WERI-Rb-1 (cell line): ENCODE measurements at places on chromosomes 6 and 20.

DNA sequence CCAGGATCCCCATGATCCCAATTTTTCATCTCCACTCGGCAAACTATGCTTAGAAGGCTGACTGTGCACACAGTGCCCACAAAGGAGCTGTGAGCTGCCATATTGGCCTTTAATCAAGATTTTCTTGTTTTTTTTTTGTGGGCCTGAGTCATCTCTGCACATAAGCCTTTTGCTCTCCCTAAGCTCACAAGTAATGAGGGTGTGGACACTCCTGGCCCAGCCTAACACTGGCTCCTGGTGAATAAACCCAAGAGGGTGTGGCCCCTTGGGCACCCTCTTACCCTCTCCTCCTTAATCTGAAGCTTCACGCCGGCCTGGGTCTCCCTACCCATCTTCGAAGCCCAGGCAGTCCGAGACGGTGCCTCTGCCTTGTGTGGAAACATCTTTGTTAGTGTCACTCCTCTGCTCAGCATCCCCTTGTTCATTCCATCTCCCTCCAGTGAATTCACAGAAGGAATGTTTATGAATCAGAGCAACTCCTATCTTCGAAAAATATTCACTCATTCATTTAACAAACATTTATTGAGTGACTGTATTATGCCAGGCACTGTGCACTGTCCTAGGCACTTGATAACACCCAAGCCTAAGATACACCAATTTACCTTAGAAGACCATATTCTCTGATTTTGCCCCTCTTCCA is 22.2 kb upstream of the MRPS10 start:
- no peak for DNase-seq

DNA sequence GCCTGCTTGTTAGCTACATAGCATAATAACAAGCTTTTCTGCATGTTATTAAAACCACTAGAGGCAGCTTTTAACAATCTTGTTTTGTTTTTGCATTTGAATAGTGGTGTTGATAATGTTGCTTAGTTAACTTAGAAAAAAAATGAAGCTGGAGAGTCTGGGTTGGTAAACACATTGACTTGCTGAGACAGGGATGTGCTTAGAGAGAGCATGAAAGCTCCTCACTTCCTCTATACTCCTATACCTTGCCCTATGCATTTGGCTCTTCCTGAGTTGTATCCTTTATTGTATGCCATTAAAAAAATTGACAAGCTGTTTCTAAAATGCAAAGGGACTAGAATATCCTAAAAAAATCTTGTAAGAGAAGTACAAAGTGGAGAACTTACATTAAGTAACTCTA is 13.6 kb downstream of the FAM83B start:
- DNase-seq = no peak

- no peak for DNase-seq
Measured at GRCh38 chr6:137095651-137096238, 51.0 kb upstream of the IL20RA start.

DNA sequence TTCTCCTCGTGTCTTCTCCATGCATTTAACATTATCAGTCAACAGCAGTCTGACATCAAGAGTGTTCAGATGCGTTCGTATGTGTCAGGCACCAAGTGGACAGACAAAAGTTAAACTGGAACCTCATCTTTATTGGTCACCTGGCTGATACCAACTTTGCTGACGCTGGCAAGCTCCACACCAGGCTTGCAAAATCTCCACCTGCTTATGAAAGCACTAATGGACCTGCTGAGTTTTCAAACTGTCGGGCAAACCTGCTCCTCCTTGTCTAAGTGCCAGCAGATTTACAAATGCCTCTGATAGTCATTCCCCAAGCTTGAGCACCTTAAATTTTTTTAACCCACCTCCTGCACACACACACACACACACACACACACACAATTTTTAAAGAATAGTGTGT is 27.9 kb upstream of the DSP start:
- no peak for DNase-seq

- no peak for DNase-seq
Measured at GRCh38 chr20:23005776-23006175, 29.3 kb upstream of the SSTR4 start.

GRCh38 chr20:25372584-25373336 is 17.9 kb downstream of the ABHD12 start:
- DNase-seq = no peak

DNA sequence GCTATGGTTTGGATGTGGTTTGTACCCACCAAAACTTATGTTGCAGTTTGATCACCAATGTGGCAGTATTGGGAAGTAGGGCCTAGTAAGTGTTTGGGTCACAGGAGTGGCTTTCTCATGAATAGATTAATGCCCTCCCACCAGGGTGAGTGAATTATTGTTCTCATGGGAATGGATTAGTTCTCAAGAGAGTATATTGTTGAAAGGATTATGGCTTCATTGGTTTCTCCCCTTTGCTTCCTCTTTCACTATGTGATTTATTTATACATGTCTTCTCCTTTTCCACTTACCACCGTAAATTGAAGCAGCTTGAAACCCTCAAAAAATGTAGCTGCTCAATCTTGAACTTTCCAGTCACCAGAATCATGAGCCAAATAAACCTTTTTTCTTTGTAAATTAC is 10.8 kb downstream of the UFL1 start:
- no peak for DNase-seq

GRCh38 chr20:33667676-33668465 is 1.1 kb downstream of the ACTL10 start:
- DNase-seq = peak; percentile 78

GRCh38 chr6:44869321-44869897 is 458.7 kb upstream of the RUNX2 start:
- DNase-seq = no peak

DNA sequence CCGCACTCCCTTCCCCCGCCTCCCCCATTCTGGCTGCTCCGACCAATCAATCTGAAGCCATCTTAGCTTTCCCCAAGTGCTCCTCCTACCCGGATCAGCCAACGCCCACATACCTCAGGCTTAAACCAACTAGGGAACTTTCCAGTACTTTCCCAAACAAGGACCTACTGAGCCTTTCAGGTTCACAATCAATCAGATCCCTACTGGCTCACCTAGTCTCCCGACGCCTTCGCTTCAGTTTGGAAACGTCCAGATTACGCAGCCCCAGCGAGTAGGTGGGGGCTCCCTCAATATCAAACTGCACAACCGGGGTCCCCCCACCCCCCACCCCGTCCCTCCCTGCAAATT is 432 bp downstream of the HSPA1L start:
- no peak for DNase-seq

DNA sequence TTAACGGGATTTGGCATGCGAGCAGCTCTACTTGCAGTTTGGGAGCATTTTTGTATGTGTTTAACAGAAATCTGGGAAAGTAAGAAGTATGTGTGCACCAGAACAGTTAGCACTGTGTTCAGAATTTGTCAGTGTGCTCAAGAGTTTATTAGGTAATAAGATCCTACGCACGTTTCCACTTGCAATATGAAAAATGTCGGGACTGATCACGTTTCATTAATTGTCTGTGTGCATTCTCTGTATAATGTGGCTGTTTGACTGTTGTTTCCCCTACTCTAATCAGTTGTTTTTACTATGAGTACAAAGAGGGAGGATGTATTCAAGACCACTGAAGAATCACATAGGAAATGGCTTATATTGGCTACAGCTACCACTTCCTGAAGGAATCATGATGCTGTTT is 349.7 kb upstream of the POU3F2 start:
- DNase-seq = no peak

DNA sequence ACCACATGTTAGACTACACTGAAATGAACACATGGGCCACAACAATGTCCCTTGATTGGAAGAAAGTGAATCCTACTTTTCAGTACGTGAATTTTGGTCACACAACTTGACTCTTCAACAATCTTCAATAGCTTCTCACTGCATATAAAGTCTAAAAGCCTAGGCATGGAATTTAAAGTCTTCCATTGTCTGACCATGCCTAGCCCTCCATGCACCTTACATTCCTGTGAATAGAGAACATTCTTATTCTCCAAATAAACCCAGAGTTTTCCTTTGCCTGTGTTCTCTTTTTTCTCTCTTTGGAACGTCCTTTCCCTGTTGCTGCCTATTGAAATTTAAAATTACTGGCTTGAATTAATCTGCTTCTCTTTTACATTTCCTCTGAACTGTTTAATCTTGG is 207.5 kb downstream of the ASCC3 start:
- DNase-seq = no peak

- DNase-seq = no peak
Measured at GRCh38 chr6:112802144-112802543, 455.0 kb downstream of the RFPL4B start.

- DNase-seq = no peak
Measured at GRCh38 chr6:141932685-141933084, 200.0 kb upstream of the GJE1 start.

DNA sequence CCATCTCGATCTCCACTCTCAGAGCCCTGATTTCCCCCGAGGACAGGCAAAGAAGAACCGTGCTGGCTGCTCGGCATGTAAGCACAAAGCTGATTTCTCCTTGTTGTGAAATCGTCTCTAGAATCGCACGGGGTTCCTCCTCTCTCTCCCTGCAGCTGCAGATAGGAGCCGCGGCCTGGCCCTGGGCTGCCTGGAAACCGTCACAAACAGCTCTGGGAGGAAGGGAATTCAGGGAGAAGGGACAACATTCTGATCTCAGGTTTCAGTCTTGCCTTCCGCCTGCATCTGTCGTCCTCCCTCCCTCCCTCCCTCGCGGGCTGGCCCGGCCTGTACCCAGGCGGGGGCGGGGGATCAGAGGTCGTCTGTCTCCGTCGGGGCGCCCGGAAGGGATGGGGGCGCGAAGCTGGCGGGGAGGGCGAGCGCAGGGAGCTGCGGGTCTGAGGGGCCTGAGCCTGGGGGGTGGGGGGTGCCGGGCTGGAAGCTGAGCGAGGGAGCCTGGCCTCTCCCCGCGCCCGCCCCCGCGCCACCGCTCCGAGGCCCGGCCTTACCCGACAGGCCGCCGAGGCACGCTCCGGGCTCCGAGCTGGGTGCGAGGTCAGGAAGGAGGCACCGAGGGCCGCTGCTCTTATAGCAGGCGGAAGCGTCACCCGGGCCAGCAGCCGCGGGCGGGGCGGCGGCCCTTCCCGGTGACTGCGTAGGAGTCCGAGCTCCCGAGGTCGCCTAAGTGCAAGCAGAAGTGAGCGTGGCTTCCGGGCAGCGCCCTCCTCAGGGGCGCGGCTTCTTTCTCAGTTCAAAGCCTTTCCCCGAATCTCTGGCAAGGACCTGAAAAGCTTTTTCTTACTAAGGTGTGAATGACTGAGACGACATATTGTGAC is at the start of gene SERPINB1:
Gene SERPINB1, minus strand, starts transcription at position 600 of the 875 bp plus-strand sequence. CDS start 1,277 bp downstream, outside the sequence.
- DNase-seq = peak; percentile 95

DNA sequence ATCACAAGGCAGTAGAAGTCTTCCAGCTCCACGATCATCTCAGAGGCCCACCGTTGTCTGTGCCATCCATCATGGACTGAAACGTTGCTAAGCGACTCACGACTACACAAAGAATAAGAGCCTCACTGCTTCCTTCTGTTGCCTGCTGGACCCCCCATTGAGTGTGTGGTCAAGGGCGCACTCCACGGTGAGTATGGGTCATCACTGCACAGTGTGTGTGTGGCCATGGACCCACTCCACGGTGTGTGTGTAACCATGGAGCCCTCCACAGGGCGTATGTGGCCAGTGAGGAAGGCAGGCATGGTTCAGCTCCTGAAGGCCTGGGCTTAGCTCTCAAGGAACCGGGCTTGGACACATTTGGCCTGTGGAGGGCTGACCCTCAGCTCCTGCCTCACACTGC is 123.4 kb upstream of the AFDN start:
- DNase-seq = no peak

DNA sequence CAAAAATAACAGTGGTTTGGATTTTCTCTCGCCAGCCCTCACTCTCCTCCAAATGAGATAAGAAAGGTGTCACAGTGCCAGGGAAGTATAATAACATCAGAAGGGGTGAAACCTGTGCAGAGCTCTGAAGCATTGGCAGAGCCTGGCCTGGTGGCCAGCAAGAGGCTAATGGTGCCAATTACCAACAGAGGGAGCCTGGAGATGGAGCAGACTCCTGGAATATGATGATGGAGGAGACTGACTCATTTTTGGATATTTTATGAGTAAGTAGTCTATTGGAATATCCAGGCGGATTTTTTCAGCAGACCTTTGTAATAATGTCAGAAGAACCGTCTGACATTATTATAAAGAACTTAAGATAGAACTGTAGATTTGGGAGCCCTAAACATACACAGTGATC is 442.6 kb upstream of the MARCKS start:
- peak; percentile 9 for DNase-seq

- DNase-seq = no peak
Measured at GRCh38 chr6:81383472-81383871, 369.0 kb downstream of the TENT5A start.

GRCh38 chr20:22232923-22233322 is 351.4 kb downstream of the FOXA2 start:
- DNase-seq = no peak

GRCh38 chr6:69915346-69915745 is 49.0 kb downstream of the COL19A1 start:
- DNase-seq = no peak

DNA sequence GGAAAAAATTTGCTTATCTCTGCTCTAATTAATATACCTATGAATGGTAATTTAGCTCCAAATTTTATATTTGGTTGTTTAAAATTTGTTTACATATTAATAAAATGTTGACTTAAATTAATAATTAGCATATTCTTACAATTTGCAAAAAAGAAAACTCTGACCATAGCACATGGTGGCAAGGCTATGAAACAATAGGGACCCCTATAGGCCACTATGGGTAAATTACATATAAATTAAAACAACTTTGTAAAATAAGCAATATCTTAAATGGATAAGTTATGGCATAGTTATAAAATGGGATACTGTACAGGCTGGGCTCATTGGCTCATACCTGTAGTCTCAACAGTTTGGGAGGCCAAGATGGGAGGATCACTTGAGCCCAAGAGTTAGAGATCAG is 76.0 kb downstream of the MKKS start:
- no peak for DNase-seq

- DNase-seq = no peak
Measured at GRCh38 chr6:69391106-69391505, 405.7 kb downstream of the LMBRD1 start.

- DNase-seq = no peak
Measured at GRCh38 chr20:4552075-4552640, 169.6 kb upstream of the PRND start.

DNA sequence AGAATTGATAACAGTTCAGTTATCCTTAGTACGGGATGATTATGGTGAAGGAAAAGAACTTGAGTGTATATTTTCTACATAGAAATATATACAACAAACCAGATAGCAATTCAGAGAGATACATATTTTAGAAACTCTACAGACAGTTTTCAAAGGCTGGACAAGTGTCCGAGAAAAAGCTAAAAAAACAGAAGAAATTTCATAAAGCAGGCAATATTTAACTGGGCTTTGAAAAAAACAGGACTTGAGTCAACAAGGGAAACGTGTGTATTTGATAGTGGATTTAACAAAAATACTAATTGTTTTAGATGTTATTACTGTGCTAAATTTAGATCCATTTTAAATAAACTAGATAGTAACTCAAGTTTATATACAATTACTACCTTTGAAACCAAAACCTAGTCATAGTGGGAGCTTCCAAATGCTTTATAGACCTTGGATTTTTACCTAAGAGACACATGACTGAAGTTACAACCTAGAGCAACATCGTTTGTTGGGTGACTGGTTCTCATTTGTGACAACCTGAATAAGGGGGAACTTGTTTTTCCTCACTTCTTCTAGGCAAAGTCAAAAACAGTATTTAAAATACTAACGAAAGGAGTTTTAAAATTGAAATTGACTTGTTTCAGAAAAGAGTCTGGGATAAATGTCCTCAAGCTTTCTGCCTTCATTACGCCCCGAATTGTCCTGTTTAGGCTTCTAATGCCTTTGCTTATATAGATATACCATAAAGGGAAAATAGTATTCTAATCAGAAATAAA is 116.7 kb upstream of the PRSS16 start:
- DNase-seq = no peak
